WERI-Rb-1 (cell line): ENCODE measurements at places on chromosomes 5 and 9.

- DNase-seq: no peak
These were observed 34.6 kb upstream of the PSD2 start for GRCh38 chr5:139761057-139761450.

GRCh38 chr9:89719202-89719601 is 114.4 kb downstream of the GADD45G start:
- no peak for DNase-seq

DNA sequence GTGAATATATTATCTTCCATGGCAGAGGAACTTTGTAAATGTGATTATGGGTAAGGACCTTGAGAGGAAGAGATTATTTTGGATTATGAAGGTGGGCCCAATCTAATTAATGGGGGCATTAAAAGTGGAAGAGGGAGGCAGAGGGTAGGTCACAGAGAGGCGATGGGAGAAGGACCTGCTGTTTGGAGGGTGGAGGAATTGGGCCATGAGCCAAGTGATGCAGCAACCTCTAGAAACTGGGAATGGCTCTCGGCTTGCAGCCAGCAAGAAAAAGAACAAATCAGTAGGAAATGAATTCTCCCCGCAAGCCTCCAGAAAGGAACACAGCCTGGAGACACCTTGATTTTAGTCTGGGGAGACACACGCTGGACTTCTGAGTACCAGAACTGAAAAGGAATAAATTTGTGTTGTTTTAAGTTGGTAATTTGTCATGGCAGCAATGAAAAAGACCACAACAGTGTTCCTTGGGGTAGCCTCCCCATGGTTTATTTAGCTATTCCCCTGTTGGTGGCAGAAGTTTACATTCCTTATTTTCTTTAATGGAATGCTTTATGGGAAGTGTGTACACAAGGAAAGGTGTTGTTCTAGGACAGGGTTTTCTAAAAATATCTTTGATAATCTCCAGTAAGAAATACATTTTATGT is 103.6 kb downstream of the HSPA4 start:
- peak; percentile 73 for DNase-seq

DNA sequence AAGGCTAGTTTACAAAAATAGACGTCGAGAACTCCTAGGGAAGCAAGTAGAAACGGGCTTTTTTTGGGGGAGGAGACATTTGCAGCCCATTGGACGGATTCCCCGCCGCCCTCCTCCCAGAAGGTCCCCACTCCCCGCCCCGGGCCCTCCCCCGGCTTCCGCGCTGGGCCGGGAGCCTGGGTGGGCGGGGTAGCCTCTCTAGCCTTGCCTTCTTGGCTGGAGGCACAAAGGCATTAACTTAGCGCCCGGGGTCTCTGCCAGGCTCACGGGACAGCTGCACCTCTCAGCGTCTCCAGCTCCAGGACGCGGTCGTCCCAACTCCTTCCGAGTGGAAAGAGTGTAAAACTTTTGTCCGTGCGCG is at the start of gene DMRTA1:
TSS of gene DMRTA1 (plus strand) at position 236 of the 361 bp plus-strand sequence. CDS start 242 bp downstream, outside the sequence.
- peak; percentile 59 for DNase-seq

GRCh38 chr5:137802282-137803210 is 48.4 kb upstream of the HNRNPA0 start:
- DNase-seq: no peak

- DNase-seq: no peak
These were observed 368.1 kb upstream of the GRIA1 start for GRCh38 chr5:153122403-153122802.

GRCh38 chr9:5721279-5722087 is 92.6 kb downstream of the RIC1 start:
- DNase-seq: no peak

DNA sequence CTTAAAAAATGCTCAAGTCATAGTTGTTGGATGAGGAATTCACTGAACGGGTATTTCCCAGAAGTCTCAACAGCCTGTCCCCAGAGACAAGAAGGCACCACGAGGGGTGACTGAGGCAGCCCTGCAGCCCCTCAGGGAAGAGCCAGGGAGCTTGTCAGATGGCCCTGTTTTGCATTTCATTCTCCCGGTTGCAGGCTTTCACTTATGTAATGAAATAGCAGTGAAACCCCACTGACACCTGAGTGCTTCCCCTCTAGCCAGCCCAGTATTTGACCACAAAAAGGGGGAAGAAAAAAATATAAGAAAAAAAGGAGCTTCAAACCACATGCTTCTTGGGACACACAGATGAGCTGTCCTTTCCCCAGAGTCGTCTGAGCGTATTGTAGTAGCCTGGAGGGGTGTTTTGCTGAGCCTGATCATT is 75.3 kb upstream of the IL12B start:
- no peak for DNase-seq

DNA sequence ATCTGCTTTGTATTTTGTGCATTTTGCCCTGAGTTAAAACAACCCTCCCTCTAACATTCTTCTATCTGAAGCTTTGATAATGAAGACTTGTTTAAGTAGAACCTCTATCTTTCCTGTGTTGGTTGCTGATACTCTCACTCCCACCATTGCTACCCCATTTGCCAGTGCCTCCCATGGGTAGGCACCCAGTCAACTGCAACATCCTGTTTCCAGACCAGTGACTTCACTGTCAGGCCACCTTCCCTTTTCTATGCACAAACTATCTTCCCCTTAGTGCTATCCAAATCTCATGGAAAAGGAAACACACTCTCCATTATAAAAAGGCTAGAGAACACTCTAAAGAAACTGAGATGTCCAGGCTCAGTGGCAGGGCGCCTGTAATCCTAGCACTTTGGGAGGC is 5.6 kb upstream of the IARS1 start:
- DNase-seq: no peak
